ENCODE measurements at places on chromosomes 1 and 21.

DNA sequence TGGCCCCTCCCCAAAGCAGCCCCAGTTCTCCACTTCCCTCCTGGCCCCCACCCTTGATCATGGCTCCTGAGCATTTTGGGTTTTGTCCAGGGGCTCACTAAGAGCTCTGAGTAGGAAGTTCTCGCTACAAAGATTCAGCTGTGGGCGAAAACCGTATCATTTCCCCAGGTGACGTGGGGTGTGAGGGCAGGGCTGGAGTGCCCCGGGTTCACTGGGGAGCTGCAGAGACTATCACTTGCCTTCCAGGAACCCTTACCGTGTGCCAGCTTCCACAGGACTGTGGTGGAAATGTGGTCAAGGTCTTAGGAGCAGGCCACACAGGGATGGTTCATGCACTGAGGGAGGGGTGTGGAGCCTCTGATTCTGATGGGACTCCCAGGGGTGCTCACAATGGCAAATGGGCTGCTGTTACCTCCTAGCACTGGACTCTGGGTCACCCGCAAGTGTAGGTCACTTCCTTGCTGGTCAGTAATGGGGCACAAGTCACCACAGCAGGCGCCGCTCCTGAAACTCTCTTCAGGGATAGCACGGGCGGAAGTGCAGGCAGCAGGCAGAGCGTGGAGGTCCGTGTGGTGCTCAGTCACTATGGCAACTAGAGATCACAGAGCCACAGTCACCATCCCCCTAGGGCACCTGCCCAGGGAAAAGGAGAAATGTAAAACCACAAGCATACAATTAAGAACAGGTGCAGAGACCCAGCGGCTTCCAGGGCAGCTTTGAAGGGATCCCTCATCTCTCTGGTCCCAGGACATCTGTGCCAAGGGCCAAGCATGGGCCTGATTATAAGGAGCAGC lies 35.4 kb downstream of the RSPH1 start:
- peak; percentile 41 for DNase-seq

- no peak for DNase-seq
These were observed 132.2 kb downstream of the CASZ1 start for GRCh38 chr1:10664251-10664650.

DNA sequence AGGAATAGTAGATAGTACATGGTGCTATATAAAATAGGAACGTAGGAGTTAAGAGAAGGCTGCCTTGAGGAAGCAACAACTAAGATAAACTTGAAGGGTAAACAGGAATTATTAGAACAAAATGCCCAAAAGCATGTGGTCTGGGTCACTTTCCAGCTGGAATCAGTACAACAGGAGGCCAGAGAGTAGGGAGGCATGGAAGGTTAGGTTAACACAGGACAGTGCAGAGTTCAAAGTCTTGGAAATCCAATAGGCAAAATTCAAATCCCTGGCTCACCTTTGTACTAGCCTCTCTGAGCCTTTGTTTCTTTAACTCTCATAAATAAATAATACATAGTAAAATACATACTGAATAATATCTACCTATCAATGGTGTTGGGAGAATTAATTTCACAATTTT lies 69.0 kb upstream of the NEK7 start:
- no peak for DNase-seq

DNA sequence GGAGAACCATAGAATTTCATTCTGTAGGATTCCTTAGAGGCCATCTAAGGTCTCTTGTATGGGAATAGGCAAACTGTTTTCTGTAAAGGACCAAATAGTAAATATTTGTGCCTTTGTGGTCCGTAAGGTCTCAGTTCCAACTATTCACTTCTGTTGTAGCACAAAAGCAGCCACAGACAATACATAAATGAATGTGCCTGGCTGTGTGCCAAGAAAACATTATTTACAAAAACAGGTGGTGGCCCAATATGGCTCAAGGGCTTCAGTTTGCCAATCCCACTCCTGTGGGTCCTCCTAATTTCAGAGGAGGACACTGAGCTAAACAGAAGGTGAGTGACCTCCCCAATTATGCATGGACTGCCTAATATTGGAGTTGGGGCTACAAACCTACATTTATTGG lies 67.6 kb upstream of the EDEM3 start:
- no peak for DNase-seq

DNA sequence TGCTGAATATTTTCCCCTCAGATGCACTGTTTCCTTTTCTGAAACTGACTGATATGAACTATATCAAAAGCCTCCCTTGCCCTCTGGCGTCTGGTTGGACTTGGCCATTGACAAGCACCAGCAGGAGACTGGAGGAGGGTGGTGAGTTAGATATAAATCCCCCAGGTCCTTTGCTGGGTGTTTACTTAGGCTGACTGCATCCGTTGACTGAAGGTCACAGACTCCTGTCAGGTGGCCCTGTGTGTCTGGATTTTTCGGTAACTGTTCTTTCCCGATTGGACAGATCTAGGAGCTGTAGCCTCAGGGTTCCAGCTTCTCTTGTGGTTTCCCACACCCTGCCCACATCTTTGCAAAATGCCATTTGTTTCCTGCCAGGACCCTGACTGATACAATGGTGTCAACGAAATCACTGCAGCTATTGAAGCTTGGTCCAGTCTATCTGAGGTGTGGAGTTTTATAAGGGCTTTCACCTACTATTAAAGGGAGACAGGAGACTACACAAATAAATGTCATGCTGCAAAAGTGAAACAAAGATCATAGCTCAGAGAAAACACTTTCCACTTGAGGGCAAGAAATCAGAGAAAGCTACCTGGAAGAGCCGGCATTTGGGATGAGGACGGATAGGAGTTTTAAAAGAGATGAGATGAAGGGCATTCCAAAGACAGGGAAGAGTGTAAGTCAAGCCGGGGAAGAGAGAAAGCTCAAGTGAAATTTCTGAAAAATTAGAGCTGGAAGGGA lies 1.5 kb upstream of the MAGI3 start:
- no peak for DNase-seq

DNA sequence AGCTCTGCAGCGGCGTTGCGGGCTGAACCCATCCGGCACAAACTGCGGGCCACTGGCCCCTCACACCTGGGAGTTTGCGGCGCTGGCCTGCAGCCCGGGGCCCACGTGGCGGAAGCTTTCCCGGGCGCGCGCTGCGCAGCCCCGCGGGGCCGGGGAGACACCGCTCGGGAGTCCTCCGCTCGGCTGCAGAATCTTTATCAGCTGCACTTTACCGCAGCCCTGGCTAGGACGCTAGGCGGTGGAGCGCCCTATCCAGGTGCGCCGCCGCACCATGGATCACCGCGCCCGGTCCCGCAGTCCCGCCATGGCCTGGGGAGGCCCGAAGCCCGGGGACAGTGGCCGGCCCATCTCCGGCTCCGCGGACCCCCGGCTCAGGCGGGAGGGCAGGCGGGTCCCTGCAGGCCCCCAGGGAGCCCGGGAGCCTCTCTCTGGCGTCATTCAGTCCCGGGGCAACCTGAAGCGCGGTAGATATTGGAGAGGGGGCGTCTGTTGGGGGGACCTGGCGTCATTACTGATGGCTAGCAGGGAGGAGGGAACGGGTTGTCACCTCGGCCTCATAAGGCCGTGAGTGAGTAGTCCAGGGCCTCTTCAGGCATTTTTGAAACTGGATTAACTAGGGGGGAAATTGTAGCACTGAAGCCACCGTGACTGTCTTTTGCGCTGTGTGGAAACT lies 5.7 kb upstream of the OLIG2 start:
- DNase-seq, result no peak

GRCh38 chr1:45243476-45244343 lies 37.3 kb upstream of the ZSWIM5 start:
- no peak for DNase-seq

GRCh38 chr1:246035060-246035541 lies 472.0 kb downstream of the SMYD3 start:
- no peak for DNase-seq

DNA sequence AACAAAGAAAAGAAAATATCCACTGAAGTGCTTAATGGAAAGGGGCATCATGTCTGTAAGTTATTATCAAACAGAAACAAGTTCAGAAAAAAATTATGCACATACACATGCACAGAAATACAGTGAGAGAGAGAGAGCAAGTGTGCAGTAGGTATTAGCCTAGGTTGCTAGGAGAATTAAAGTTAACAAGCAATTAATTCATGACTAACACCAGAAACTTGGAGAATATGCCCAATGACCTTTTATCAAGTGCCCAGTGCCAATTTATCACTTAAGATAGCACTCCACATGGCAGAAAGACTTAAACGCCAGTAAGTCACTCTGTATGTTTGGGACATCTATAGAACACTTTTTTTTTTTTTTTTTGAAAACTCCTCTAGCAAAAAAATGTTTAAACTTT lies 56.2 kb upstream of the SLC16A1 start:
- no peak for DNase-seq

DNA sequence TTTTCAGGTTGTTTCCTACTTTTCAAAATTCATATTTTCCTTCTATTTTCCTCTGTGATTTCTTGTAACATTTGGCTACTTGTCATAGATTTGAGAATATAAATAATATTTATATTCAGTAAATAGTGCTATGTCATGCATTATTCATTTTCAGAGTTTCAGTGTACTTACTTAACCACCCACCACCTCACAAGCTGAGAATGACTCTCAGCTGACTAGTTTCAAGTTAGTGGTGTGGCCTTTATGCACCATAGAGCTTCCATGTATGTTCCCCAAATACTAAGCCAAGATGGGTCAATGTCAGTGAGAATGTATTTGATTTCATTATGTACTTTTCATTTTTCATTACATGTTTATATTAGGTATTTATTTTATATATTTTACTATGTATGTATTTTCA lies 56.9 kb upstream of the RGS1 start:
- DNase-seq, result no peak

- no peak for DNase-seq
These were observed 38.5 kb downstream of the IGFN1 start for GRCh38 chr1:201229095-201229494.

GRCh38 chr1:63595435-63595834 lies 2.2 kb downstream of the PGM1 start:
- DNase-seq, result no peak

- DNase-seq, result no peak
These were observed 38.2 kb downstream of the PRKCZ start for GRCh38 chr1:2088458-2088857.

DNA sequence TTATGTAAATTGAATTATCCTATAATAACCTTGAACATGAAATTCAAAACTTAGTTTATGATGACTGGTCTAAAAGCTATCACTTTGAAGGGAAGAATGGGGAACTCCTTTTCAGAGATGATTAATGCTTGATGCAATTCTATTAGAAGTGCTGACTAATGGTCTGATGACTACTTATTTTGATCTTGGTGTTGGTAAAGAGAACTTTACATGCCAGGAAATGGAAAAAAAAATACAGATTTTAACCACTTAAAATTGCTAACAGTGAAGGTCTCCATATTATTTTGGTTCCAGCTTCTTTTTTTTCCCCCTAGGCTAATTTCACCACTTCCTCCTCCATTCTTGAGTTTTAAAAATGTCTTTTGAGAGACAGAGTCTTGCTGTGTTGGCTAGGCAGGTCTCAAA lies 22.9 kb downstream of the S1PR1 start:
- DNase-seq, result no peak

DNA sequence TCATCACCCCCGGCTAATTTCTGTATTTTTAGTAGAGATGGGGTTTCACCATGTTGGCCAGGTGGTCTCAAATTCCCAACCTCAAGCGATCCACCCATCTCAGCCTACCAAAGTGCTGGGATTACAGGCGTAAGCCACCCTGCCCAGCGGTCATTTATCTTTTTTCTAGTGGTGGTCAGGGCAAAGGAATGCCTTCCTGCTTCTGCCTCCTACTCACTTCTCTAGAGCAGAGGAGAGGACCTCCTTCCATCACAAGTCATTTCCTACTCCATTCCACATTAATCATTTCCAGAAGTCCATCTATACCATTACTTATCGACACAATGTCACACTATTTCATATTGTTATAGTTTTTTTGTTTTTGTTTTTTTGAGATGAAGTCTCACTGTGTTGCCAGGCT lies 13.3 kb downstream of the FBXO42 start:
- DNase-seq, result no peak

GRCh38 chr1:201631037-201631436 lies 92.1 kb downstream of the NAV1 start:
- no peak for DNase-seq

GRCh38 chr1:165842023-165842670 lies 14.7 kb downstream of the UCK2 start:
- DNase-seq, result no peak

- peak; percentile 36 for DNase-seq
These were observed 449 bp downstream of the EPS15 start for GRCh38 chr1:51518586-51519047.

GRCh38 chr1:40344597-40344996 lies 27.5 kb upstream of the COL9A2 start:
- no peak for DNase-seq
